ENCODE measurements at places on chromosomes 7 and 10. TPM values are rescaled to one million over a fixed set of nuclear protein-coding genes. Genes with fewer than 3 reads are reported as not detected.

STAG3 gene
- total RNA-seq, result 10.3 TPM

MYO1G gene
- not detected for total RNA-seq

FAM25G gene
- total RNA-seq, result not detected

SLC26A3 gene
- not detected for total RNA-seq

ELFN1 gene
- 16.0 TPM for total RNA-seq

MICALL2 gene
- 5.2 TPM for total RNA-seq

FAM171A1 gene
- total RNA-seq, result 30.7 TPM

TAS2R41 gene
- 0.10 TPM for total RNA-seq

NAT16 gene
- total RNA-seq, result 0.30 TPM

NRG3 gene
- total RNA-seq, result 0.62 TPM

NANOS1 gene
- total RNA-seq, result 7.8 TPM

PRSS2 gene
- total RNA-seq, result 0.97 TPM

UBE2H gene
- total RNA-seq, result 58.9 TPM

AFAP1L2 gene
- total RNA-seq, result 2.0 TPM

GPR26 gene
- total RNA-seq, result 0.07 TPM

CDC14C gene
- total RNA-seq, result 0.07 TPM

FGF8 gene
- total RNA-seq, result 43.0 TPM

INHBA gene
- 0.07 TPM for total RNA-seq

Measured in H7 (cell line).